COLO829 (cell line): ENCODE measurements at places on chromosomes 5 and 9.

DNA sequence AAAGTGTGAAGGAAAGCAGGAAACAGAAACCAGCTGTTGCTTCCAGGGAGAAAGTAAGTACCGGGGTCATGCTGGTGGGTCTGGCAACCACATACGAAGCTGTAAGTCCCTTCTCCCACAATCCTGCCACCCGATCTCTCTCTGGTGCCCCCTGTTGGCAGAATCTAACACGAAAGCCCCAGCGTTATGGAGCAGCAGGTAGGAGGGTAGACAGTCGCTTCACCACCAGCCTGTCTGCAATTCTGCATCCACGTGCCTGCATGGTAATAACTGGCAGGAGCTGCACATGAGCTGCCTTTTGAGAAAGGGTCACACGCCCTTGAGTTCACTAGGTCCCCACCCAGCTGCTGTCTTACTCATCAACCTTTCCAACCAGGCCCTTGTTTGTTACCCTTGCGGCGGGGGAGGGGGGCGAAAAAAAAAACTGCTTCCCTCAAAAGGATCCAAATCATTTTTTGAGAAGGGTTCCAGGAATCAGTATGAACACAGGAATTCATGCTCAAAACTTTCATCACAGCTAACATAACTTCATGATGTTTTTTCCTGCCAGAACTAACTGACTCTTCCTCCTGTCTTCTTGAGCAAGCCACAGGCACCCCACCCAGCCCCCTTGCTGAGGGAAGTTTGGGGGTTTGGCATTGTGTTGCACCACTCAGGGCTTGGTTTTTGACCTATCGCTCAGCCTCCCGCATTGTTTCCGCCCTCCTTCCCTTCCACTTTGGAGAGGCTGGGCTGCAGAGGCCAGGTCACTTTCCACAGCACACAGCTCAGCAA is 19.6 kb upstream of the TMEM252 start:
- DNase-seq, result no peak

DNA sequence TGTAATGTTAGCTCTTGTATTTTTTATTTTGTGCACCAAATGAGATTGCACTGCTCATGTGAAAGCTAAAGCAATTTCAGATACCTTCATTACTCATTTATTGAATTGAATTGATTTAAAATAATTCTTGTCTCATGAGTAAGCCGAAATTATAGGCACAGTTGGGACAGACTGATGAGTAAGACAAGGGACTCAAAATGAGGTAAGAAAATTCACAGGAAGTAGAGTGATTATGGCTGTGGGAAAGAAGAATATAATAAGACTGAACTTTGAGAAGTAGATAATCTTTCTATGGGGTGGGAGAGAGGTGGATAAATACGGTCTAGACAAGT is 51.1 kb downstream of the NUDT12 start:
- no peak for DNase-seq

GRCh38 chr5:122673343-122673742 is 101.5 kb upstream of the SNX2 start:
- no peak for DNase-seq

GRCh38 chr9:137064027-137064879 is 6.1 kb downstream of the SAPCD2 start:
- DNase-seq, result peak; percentile 64

DNA sequence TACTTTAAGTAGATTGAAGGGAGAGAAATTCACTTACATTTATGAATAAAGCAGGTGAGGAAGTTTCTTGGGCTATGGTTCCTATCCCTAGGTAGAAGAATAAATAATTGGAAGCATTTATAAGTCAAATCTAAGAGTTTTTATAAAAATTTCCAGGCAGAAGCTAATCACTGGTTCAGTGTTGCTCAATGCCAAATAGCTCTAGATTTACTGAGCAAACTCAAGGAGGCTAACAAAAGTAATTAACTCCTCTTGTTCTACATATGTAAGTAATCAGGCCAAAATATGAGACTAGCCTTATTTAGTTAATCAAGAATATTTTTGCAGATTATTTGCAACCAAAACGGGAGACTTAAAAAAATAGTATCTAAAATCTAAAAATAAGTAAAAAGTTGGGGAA is 472.3 kb downstream of the PLK2 start:
- DNase-seq, result no peak

- peak; percentile 8 for DNase-seq
Measured at GRCh38 chr5:133295520-133295919, 243.7 kb downstream of the HSPA4 start.

GRCh38 chr9:71363286-71363961 is 242.0 kb upstream of the TRPM3 start:
- DNase-seq, result no peak

DNA sequence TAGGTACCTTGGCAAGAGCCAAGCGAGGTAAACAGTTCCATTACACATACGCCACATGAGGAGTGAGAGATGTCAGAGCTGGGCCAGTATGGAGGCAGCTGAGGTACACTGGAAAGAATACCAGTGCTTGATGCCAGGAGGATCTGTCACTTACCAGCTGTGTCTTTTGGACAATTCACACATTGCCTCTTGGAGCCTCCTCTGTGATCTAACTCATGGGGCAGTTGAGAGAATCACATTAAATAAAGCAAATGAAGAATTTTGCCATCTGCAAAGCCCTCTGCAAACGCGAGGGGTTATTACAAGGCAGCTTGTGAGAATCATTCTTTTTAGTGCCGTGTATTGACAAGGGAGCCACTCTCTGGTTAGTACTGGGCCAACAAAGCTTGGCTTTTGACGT is 429.7 kb upstream of the KLF4 start:
- DNase-seq, result no peak

- DNase-seq, result no peak
Measured at GRCh38 chr5:443239-444151, 519 bp downstream of the EXOC3 start.

DNA sequence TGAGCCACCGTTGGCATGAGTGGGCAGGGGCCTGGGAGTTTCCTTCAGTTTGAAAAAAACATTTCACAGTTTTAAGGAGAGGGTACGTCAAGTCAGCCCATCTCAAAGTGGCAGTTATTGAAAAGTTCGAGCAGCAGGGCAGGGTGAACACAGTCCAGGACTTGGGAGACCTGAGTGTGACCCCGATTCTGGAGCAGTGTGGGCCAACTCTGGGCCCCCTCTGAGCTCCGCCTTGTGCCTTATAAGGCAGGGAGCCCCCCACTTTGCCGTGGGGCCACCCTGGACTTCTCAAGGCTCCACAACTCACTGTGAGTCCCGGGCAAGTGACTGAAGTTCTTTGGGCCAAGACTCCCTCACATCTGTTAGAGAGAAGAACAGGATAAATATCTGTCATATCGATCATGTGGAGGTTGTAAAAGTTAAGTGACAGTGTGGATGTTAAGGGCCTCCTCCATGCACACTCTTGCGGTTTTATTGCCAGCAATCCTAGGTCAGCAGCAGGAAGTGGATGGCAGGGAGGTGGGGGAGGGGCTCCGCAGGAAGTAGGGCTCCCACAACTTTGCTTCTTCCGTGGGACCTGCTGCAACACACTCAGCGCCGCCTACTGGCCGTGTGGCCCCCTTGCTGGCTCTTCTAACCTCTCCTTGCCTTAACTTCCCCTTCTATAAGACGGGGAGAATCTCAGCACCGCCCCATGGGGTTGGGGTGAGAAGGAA is 38.4 kb downstream of the HRH2 start:
- DNase-seq, result peak; percentile 6

DNA sequence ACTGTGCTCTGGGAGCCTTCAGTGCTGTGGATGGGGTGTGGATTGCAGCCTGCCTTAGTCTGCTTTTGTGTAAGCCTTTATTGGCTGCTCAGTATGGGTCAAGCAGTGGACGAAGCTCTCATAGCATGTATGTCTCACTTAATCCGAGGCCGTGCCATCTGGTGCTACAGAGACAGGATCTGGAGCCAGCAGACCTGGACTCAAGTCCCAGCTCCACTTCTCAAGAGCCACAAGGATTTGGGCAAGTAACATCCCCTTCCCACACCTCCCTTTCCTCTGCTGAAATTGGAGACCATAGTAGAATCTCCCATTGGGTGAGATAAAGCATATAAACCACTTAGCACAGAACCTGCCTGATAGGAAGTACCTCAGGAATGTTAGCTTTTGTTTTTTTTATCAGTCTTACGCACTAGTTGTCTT is 23.4 kb upstream of the LECT2 start:
- no peak for DNase-seq

DNA sequence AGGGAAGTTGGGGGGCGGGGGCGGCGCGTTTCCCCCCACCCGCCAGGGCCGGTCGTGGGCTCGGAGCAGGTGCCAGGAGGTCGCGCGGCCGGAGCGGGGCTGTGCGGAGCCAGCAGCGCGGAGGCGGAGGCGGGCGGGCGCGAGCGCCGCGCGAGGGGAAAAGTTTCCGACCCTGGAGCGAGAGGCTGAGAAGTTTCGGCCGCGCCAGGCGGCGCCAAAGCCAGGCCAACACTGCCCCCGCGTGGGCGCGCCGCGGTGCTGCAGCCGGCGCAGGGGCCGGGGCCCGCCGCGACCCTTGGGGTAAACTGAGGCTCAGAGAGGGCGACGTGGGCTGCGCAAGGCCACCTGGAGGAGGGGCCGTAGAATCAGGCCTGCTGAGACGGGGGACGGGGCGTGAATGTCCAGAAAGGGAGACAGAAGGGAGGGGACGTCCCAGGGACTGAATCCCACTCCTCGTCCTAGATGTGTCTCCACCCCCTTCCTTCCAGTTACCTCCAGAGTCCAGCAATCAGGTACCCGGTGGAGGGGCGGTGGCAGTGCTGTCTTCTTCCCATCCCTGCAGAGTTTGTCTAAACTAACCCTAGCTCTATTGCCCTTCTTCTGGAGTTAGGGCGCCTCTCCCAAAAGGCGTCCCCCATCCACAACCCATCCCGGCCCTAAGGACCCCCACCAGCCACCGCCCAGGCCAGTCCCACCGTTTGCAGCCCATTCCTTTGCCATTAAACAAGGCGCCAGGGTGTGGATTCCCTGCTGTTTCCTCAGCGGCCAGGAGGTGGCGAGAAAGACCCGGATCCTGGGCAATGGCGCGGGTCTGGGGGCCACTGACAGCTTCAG is 10.2 kb downstream of the C9orf50 start:
- peak; percentile 88 for DNase-seq

GRCh38 chr5:131845828-131846227 is 49.0 kb upstream of the FNIP1 start:
- DNase-seq, result no peak

DNA sequence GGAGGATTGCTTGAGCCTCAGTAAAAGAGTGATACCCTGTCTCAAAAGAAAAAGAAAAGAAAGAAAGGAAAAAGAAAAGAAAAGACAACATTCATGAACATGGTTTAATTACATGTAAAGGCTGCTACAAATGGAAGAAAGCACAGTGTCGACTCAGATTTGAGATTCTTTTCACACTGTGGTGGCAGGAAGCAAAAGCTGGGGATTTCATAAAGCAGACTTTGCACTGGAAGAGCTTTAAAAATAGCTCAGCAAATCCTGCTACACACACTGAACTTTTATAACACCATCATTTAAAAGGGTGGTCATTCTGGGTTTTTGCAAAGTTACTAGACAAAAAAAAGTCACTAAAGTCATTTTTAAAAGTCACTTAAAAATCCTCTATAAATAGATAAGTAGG is 140.8 kb downstream of the CEMIP2 start:
- DNase-seq, result no peak

- DNase-seq, result peak; percentile 1
Measured at GRCh38 chr9:23342291-23342690, 483.7 kb downstream of the ELAVL2 start.

- no peak for DNase-seq
Measured at GRCh38 chr5:141771031-141771430, 89.0 kb upstream of the ARAP3 start.

DNA sequence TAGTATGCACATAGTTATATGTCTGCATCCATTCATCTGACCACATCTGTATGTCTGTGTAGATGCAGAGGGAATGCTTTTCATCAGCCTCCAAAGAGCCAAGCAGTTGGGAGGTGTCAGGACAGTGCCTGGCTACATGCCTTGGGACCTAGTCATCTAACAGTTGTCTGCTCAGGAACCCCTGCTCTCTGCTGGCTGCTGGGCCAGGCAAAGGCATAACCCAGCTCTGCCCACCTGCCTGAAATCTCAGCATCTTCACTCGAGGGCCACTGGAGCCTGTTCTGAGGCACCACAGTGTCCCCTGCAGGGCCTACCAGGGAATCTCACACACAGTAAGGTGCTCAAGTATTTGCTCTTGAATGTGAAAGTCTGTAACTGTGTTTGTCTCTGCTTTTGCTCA is 3.7 kb downstream of the C9orf50 start:
- no peak for DNase-seq

GRCh38 chr9:72150127-72150526 is 887 bp downstream of the GDA start:
- no peak for DNase-seq

DNA sequence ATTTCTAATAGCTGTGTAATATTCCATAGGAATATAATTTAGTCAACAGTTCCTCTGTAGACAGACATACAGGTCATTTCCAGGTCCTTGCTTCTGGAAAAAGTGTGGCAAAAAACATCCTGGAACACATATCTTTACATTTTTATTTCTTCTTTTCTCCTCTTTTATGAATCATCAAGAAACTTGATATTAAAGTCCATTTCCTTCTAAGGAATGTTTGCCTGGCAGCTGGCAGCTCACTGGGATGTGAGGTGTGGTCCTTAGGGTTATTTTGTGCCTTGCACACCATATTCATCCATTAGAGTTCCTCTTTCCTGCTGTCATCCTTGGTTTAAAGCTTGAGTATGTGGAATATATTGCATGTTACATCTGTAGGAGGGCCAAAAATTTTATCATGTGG is 122.0 kb downstream of the GALNT10 start:
- no peak for DNase-seq
